ENCODE measurements at places on chromosomes 11 and 22.
A peak's percentile ranks its signal among the peaks of the same experiment; 100 is the strongest.

GRCh38 chr11:74412733-74413359 lies 14.6 kb upstream of the PGM2L1 start:
- DNase-seq, result no peak

GRCh38 chr11:73218106-73218829 lies at the start of gene P2RY2:
Gene P2RY2, plus strand, starts transcription at chr11:73218281. Its CDS starts 15,879 bp downstream, at chr11:73234160.
- DNase-seq, result no peak

GRCh38 chr22:30675436-30675835 lies 7.8 kb upstream of the DUSP18 start:
- DNase-seq, result no peak

GRCh38 chr11:67507242-67507863 lies 609 bp downstream of the CDK2AP2 start:
- peak; percentile 52 for DNase-seq

DNA sequence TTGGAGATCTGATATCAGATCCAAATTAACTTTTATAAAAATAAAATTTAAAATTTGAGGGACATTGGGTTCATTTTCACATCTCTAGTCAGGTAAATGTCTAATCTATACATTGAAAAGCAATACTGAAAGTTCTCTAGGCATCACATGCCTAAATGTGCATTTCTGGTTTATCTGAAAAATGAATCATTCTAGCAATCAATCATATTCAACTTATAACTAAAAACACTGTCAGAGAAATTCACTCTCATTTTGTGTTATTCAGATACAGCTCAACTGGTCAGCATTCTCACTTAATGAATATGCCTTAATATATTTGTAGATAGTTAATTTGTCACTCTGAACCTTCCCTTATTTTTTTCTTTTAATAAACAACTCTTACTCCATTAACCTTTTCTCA lies 243.2 kb downstream of the CASP12 start:
- no peak for DNase-seq

DNA sequence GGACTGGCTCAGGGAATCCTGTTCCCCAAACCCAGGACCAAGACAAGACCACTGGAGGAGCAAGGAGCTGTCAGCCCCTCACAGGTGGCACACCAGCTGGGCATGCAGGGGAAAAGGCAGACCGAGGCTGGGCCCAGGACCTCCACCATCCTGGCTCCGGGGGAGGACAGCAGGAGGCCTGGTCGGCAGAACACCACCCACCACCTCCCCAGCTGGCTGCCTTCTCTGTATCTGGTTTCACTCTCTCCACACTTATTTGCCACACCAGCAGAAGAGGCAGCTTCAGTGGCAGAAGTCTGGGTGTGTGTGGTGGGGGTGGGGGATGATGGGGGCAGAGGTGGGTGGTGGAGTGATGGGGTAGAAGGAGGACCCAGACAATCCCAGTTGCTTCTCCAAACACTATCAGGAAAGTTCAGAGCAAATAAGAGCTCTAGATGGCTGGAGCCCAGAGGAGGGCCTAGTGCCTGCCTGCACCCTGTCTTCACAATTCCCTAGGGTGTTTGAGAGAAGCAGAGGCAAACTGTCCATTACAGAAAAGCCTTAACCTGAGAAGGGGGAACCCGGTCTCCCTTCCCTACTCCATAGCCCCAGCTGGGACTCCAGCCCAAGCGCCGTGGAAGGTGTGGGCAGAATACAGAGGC lies 51.9 kb upstream of the CDON start:
- DNase-seq, result no peak

DNA sequence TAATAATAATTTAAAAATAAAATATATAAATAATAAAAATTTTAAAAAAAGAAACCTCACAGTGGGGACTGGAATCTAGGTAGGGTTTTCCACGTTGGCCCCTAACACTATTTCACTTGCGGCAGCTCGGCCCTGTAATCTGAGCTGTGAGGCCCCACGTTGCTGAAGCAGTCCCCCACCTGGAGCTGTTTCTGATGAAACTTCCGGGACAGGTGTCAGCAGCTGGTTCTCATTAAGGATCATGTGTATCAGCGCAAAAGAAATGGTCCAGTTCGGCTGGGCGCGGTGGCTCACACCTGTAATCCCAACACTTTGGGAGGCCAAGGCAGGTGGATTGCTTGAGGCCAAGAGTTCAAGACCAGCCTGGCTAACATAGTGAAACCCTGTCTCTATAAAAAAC lies 17.3 kb downstream of the RHOD start:
- DNase-seq, result no peak

- DNase-seq, result no peak
Measured at GRCh38 chr11:14773755-14774154, 118.3 kb downstream of the CYP2R1 start.

DNA sequence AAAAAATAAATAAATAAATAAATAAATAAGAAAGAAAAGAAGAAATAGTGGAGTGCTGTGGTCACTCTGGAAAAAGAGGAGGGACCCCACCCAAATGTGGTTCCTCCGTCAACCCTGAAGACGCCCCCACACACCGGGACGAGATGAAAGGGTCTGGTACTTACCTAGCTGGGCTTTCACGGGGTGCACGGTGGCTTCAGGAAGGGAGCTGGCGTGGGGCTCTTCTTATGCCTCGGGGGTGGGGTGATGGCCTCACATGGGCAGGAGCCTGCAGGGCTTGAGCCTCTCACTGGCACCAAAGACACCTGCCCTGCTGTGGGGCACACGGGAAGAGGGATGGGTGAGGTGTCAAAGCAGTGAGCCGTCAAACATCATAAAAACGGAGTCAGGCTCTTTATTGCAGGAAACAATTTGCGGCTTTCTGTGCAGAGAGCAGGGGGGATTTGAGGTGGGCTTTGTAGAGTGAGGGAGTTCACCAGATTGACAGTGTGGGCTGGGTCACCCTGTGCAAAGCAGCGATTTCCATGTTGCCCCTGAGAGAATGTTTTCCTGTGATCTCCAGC lies 28.0 kb upstream of the KRTAP5-6 start:
- no peak for DNase-seq

DNA sequence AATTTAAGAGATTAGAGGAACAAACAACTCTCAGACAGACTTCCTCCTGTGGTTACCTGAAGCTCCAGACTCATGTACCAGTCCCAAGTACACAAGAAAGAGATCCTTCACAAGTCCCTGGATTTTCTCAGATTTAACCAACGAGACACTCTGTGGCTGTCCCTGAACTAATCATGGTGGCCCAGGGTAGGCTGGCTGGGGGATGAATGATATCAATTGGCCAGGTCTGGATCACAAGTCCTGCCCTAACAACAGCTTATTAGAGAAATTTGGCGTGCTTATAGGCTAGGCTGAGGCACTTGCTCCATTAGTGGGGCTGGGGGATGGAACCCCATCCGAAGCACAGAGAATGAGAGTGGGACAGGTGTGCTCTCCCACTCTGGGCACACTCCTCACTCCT lies 22.1 kb downstream of the HEPHL1 start:
- no peak for DNase-seq

GRCh38 chr11:113015098-113015455 lies 53.9 kb downstream of the NCAM1 start:
- no peak for DNase-seq

GRCh38 chr22:25167834-25168601 lies 31.6 kb upstream of the CRYBB3 start:
- no peak for DNase-seq

DNA sequence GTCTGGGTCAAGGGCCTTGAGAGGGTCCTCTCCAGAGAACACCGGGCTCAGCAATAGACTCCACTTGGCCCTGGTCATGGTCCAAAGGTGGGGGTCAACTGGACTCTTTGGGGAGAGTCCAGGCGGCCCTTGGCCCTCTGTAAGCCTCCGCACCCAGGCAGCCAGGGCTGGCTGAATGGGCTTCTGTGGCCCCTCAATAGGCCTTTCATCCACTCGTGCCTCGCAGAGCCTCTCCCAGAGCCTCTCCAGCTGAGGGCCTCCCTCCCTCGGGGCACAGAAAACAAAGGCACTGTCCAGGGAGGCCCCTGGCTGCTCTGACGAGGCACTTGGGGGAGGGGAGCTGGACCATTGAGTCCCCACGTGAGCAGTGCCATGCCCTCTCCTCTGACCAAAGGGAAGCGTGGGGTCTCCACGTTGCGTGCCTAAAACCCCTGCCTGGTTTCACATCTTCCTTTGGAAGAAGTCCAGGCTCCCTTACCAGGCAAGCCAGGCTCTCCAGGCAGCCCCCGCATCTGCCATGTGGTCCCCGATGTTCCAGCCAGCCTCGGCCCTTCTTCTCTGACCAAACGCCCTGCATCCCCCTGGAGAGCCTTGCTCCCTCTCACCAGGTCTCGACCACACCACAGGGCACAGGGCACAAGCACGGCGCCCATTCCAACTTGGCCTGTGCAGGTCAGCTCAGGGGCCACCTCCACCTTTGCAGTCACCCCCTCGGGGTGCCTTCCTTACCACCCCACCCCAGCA lies 15.5 kb downstream of the KIAA0930 start:
- no peak for DNase-seq

DNA sequence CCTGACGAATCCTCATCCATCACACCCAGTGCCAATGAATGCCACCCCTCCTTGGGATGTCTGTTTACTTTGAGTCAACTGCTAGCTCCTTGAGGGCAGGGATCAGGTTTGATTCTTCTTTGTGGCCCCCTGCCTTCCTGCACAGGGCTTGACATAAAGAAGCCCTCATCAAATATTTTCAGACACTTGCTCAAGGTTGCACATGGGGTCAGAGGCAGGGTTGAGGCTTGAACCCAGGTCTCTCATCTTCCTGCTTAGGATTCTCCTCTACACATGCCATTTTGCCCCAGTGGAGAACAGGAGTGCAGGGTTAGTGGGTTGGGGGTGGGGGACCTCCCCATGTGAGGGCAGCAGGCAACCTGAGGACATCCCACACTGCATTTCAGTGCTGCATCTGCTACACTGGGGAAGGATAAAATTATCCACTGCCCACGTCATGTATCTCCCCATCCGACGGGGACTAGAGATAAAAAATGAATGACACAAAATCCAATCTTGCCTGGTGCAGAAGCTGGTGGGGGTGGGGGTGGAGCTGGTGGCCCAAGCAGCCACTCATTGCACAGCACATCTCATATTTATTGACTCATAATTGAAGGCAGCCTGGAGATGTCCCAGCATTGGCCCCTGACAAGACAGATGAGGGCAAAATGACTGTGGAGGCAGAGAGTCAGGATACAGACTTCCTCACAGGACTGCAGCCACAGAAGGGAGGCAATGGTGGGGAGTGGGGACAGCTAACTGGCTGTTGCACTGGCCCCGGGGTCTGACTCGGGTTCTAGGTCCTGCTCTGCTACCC lies 41.3 kb downstream of the NEU3 start:
- no peak for DNase-seq

- DNase-seq, result no peak
Measured at GRCh38 chr11:80722629-80723028, 1281.8 kb upstream of the TENM4 start.

DNA sequence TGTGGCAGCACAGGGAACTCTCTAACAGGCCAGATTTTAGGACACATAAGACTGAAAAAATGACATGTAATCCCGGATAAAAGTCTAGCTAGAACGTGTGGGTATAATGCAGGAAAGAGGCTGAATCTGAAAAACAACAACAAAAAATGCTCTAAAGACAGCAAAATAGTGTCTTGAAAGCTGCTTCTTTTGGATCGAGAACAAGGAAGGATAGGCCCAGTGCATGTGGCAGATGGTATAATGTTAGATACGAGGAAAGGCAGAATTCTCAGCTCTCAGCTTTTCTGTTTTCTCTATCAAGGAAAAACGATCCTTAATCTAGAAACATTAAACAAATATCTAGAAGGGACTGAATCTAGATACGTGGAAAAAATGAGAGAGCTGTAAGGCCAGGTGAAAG lies 33.8 kb upstream of the PARVA start:
- DNase-seq, result no peak

DNA sequence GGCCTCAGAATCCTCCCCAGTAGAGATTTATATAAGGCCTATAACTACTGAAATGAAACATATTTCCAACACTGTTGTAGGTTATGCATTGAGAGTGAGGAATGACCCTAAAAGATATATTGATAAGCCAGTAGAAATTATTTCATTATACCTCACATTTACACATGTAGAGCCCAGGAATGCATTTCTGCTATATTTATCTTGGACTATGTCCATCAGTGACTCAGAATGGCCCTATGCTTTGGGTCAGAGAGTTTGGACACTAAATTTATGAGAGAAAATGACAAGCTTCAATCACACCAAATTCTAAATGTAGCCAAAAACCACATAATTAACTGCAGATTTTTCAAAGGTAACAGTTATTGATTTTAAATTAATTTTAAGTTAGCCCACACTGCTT lies 761.9 kb downstream of the DLG2 start:
- no peak for DNase-seq

- no peak for DNase-seq
Measured at GRCh38 chr11:4186464-4187054, 92.0 kb downstream of the RRM1 start.

- no peak for DNase-seq
Measured at GRCh38 chr22:44623771-44624510, 78.1 kb upstream of the PRR5 start.

DNA sequence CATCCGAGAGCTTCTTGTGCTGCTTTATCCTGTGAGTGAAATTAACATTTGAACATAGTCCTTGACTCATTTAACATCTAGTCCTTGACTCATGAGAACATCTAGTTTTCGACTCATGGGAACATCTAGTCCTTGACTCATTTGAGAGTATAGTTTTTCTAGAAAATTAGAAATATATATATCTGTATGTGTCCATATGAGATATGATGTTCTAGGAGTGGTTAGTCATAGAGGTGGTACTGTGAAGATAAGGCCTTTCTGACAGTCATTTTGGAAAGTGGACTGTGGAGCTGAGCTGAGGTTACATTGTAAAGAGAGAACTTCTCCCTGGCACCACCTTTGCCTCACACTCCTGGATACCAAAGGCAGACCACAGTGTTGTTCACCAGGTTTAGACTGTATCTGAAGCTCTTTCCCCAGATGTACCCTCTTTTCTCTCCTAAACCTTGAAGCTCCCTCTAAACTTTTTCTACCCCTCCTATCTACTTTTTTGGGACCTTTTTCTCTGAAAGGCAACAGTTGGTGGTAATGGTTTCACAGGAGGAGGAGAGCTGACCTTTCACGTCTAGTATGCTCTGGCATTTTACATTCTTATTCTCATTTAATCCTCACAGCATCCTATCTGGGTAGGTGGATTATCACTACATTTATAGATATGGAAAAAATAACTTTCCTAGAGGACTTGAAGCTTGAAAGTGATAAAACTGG lies 67.2 kb downstream of the PPP2R1B start:
- no peak for DNase-seq

GRCh38 chr11:78949976-78950690 lies 375.5 kb upstream of the NARS2 start:
- DNase-seq, result no peak

Data from fibroblast of the conjunctiva (primary cell).